ENCODE measurements at places on chromosomes 6 and 20.

GRCh38 chr20:51095633-51096521 lies 73.0 kb upstream of the KCNG1 start:
- no peak for DNase-seq

DNA sequence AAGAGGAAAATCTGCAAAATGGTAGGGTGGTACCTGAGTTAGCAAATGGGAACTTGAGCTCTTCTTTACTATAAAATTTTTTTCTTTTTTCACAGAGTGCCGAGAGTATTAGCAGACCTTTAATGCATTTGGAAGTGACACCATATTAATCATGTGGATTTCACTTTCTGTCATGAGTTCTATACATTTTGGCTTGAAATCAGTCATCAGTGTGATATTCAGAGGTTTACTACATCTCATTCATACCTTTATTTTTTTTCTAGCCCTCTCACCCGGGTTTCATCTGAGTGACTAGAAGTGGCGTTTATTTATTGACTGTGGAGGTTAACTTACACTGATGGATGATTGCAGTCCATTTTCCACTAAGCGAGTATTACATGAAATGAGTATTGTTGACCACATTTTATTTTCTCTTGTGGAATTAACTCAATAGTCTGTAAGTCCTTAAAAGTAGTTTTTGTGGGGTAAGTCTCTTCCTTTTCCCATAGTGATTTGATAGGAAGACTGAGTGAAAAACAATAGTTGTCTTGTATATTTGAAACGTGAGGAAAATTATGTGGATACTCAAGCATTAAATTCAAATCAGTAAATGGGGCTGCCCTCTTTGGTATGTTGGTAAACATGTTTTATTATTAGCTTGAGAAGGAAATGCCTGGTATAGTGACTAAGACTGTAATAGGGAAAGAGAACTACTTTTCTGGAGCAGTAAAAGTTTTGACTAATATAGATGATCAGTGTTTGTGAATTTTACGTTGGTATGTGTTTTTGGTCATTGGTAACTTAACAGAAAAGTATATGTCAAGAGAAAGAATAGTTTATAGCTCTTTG lies 55.5 kb downstream of the JARID2 start:
- no peak for DNase-seq

- no peak for DNase-seq
These were observed 113.0 kb downstream of the CHD6 start for GRCh38 chr20:41505184-41505583.

GRCh38 chr6:26532699-26533531 lies 5.3 kb upstream of the HMGN4 start:
- peak; percentile 92 for DNase-seq

- no peak for DNase-seq
These were observed 11.8 kb downstream of the ENPP1 start for GRCh38 chr6:131819572-131820124.

- no peak for DNase-seq
These were observed 19.9 kb upstream of the PREX1 start for GRCh38 chr20:48847498-48848205.

DNA sequence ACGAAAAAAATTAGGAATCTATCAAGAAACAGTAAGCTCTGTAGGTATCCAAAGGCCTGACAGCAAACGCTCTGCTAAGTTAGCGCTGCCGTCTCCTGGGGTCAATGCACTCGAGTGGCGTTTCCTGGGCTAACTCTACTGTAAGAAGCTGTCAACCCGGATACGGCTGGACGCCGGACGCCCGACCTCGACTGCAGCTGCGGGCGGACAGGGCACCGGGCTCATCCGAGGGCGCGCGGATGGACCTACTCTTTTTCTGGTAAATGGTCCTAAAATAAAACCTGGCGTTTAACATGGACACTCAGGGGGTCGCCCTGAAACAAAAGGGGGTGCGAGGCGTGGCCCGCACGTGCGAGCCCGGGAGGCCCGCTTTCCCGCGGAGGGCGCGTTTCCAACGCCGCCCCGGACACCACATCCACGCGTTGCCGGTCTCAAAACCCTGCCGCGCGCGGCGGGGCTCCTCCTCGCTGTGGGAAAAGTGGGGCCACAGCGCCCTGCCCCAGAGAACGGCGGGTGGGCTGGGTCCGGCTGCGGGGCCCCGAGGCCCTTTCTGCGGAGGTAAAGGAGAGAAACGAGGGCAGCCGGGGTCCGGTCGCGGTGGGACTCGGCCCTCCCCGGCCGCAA lies 537 bp downstream of the TCP1 start:
- peak; percentile 60 for DNase-seq

DNA sequence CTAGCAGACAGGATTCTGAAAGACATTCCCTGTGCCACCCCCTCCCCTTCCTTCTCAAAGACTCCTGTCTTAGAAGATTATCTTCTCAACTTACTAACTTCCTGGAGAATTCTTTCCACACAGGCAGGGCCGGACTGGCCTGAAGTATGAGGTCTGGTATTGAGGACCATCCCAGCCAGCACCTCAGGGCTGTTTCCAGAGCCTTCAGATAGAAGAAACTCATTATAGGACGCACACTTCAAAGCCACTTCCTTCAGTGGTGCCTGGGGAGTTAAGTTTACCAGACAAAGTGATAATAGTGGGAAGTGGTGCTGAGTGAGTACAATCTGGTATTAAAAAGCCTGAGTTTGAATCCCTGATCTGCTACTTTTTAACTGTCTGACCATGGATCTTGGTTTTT lies 15.6 kb downstream of the KCNS1 start:
- no peak for DNase-seq

DNA sequence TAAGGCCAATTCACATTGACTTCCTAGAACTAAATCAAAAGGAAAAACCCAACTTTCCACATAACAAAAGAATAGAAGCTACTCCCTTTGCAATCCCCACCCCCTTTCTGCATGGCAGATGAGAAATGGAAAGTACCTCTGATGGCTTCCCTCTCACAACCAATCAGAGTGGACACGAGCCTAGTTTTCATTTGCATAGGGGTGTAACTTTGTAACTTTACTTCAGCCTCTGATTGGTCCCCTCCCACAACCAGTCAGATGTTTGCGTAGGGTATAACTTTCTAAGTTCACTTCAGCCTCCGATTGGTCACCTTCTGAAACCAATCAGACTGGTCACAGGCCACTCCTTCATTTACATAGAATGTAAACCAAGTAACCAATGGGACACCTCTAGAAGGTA lies 328.5 kb downstream of the CDH26 start:
- DNase-seq: no peak

- DNase-seq: no peak
These were observed 93.9 kb downstream of the JAG1 start for GRCh38 chr20:10579942-10580341.

GRCh38 chr20:10578607-10579006 lies 95.2 kb downstream of the JAG1 start:
- no peak for DNase-seq

- no peak for DNase-seq
These were observed 2.6 kb downstream of the CLIC1 start for GRCh38 chr6:31733734-31734133.

DNA sequence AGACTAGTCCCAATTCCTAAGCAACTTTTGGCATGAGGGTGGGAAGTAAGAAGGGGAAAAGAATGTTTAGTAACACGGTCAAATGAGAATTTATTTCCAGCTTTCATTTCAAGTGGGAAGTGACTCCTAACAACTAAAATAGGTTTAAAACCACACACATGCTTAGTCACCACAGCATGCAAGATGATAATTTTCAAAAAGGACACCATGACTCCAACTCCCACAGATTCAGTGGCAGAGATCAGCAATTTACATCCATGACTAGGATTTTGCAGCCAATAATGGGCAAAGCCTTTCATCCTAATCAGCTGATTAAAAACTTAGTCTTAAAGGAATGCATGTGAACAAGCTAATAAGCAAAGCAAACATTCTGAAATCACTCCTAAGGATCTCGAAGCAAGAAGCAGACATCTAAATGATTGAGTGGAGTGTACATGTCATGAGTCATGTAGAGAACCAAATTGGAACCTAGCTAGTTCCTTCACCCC lies 48.1 kb upstream of the GCLC start:
- DNase-seq: no peak

DNA sequence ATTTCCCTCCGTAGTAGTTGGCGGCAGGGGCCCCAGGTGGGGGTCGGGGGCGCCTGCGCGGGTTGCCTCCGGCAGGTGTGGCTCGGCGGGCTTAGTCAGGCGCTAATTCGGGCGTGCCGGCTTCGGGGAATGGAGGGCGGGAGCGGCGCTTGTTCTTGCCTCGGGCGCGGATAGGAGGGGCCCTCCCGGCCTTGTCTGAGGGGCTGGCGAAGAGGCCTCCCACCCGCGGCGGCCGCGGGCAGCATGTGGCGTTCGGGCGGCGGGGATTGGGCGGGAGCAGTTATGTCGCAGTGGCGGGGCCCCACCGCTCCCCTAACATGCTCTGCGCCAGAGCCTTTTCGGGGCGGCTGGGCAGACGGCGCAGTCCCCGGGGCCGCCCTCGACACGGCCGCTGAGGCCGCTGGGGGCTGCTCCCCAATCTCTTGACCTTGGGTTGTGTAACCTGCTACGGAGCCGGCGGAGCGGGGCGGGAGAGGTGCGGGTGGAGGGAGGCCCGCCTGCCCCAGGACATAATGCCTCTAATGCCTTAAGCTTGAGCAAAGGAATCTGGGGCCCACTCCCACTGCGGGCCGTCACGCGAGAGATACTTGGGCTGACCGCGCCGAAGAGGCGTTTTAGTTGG lies 1.1 kb downstream of the AMD1 start:
- DNase-seq: peak; percentile 63

DNA sequence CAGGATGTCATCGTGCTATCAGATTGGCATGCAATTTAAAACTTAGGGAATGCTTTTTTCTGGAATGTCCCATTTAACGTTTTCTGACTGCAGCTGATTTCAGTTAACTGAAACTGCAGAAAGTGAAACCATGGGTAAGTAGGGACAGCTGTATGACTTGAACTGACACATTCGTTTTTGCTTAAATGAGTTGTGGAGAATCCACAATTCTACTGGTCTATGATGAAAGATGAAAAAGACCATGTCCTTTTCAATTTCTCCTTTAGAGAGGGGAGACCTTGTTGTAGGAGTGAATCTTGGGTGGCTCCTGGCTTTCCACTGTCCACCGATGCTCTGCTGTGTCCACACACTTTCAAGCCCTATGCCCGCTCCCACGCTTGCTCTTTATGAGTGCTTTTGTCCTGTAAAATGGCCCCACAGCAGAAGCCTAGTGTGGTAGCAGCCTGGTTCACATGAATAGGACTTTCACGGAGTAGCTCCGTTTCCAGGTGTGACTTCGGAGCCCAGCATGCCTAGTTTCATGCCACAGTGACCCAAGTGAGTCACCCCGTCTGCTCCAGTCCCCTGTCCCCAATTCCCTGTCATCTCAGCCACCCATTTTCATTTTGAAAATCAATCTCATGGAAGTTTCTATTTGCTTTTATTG lies 21.9 kb downstream of the DYNLT1 start:
- no peak for DNase-seq

DNA sequence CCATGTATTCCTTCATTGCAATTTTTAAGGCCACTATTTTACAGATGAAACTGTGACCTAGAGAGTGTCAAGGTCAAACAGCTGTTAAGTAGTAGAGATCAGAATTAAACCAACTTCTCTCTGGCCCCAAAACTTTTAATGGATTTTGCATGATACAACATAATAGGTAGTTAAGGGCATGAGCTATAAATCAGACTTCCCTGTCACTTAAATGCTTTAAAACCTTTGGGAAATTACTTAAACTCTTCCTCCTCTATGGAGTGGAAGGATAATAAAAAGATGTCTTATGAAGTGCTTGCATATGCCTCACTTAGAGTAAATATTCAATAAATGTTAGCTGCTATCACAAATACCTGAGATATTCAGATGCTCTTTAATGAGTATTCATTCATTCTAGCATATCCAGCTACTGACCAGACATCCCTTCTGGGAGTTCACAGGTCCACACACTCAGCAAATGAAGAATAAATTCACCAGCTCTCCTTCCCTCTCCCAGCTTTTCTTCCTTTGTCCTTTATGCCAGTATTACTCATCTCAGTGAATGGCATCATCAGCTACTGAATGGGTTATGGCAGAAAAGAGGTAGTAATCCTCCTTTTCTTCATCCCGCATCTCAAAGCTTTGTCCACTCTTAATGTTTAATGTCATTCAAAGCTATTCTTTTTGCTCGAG lies 36.2 kb downstream of the EYA4 start:
- no peak for DNase-seq

- DNase-seq: no peak
These were observed 4.1 kb upstream of the TXLNB start for GRCh38 chr6:139295901-139296300.

- no peak for DNase-seq
These were observed 178.9 kb downstream of the PHF3 start for GRCh38 chr6:63814459-63814858.

- DNase-seq: no peak
These were observed 53.9 kb downstream of the FAM120B start for GRCh38 chr6:170360476-170360875.

GRCh38 chr6:118325220-118325860 lies 222.8 kb upstream of the PLN start:
- no peak for DNase-seq

GRCh38 chr6:54817236-54817635 lies 29.3 kb upstream of the FAM83B start:
- no peak for DNase-seq

DNA sequence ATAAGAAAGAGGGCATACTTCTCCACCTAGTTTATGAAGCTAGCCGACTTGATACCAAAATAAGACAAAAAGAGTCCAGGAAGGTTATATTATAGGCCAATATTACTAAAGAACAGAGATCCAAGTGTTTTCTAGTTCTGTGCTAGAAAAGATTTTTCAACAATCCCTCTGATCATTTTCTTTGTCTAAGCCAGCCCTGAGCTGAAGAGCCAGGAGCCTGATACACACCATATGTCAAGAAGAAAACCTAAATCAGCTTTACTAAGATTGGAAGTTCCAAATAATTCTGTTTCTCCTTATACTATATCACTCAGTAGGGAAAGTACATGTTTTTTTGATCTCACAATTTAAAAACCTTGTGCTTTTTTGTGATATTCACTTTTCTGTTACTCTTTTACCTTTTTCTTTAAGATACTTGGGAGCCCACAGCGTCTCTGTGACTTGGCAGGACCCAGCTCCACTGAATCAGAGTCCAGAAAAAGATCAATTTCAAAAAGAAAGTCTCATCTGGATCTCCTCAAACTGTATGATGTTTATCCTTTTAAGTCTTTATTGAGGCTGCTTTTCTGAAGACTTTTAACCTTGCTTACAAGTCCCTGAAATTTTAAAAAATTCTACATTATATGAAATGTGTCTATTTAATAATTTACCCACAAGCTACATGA lies 43.0 kb upstream of the PBOV1 start:
- DNase-seq: no peak

- DNase-seq: no peak
These were observed 35.7 kb downstream of the DNAAF9 start for GRCh38 chr20:3371754-3372153.

DNA sequence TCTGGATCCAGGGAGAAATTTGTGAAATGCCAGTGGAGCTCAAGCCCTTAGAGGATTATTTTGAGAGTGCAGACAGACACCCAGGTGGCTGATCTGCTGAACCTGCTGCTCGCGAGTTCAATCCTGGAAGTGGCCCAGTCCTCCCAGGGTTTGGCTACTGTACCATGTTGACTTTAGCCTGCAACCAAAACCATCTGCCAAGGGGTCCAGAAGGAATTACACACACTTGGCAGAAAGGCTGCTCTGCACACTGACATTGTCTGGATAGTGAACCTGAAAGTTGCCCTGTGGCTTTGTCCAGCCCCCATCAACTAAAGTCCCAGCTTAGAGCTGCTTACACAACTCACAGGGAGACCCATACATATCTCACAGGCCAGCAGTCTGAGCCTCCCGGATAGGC lies 21.6 kb upstream of the PI3 start:
- DNase-seq: no peak

GRCh38 chr6:16352821-16353438 lies 114.5 kb downstream of the GMPR start:
- no peak for DNase-seq

GRCh38 chr6:111200350-111201243 lies 113.3 kb downstream of the SLC16A10 start:
- DNase-seq: no peak
